Right ventricle myocardium inferior (tissue), 1 donor: ENCODE measurements at places on chromosomes 5 and 9. TPM values are rescaled to one million over a fixed set of nuclear protein-coding genes. Genes with fewer than 3 reads are reported as not detected.

Gene ORM2
- total RNA-seq: not detected

Gene THOC3
- total RNA-seq: 10.0 TPM

GRCh38 chr9:5524090-5524489 lies 13.8 kb downstream of the PDCD1LG2 start:
- DNase-seq: no peak

Gene CTXN3
- total RNA-seq: not detected

DNA sequence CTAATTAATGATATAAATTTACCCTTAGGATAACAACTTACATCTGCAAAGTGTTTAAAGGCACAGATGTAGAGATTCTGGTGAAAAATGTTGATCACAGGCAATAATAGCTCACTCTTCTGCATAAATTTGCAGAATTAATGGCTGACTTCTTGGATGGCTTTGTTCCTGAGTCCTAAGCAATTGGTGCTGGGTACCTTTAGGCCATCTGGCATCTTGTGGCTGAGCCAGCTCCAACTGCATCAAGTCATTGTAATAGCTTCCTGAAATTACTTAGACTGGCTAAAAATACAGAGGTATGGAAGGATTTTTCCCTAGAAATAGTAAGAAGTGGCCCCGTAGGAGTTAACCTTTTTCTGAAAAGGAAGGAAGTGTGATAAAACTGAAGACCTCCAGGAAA lies 118.3 kb upstream of the MINAR2 start:
- no peak for DNase-seq

DNA sequence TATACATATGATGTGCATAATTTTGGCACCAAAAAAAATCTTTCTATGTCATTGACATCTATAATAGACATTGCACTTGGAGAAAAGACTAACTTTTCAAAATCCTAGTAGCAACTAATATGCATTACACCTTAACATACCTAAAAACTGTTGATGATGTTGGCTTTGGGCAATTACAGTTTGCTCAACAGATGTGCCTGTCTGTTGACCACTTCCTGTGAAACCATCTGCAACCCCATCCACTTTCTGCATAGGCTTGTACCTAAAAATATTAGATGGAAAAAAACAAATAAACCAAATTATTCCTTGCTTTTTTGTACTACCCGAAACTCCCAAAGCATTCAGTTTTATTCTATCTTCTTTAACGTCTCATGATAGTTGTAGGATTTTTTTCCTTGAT lies 248.6 kb downstream of the RFX3 start:
- DNase-seq: no peak

DNA sequence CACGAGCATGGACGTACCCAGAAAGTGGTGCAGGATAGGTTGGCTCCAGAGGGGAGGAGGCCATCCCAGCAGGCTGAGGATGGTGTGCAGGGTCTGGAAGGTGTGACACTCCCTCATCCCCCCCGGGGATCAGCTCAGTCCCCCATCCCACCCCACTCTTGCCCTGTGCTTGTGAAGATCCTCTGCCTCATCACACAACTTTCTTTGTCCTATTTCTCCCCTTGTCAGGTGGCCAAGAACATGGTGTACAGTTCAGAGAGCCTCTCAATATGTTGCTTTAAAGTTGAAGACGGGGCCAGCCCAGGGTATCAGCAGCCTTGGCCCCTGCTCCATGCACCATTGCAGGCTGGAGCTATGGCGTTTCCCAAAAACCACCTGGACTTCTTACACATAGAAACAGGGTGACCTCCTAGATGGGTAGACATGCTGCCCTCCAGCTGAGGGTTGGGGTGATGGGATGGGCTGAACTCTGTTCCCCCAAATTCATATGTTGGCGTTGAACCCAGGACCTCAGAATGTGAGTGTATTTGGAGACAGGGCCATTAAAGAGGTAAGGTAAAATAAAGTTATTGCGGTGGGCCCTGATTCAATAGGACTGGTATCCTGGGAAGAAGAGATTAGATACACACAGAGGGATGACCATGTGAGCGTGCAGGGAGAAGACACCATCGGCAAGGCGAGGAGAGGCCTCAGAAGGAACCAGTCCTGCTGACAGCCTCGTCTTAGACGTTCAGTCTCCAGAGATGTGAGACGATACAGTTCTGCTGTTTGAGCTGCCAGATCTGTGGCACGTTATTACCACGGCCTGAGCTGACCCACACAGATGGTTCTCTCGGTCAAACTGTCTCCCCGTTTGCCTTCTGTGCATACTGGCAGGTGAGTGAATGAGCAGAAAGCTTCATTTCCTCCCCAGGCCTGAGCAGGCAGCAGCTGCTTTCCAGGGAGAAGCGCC lies 272.5 kb downstream of the GADD45G start:
- no peak for DNase-seq

Gene LCN10
- 11.3 TPM for total RNA-seq

DNA sequence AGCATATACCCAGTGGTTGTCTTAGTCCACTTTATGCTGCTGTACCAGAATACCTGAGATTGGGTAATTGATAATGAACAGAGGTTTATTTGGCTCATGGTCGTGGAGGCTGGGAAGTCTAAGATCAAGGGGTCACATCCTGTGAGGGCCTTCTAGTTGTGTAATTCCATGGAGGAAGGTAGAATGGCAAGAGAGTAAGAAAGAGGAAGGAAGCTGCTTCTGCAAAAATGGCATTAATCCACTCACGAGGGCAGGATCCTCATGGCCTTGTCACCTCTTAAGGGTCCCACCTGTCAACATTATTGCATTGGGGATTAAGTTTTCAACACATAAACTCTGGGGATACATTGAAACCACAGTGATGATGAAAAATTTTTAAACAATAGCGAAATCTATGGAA lies 17.0 kb downstream of the BTNL8 start:
- no peak for DNase-seq

DNA sequence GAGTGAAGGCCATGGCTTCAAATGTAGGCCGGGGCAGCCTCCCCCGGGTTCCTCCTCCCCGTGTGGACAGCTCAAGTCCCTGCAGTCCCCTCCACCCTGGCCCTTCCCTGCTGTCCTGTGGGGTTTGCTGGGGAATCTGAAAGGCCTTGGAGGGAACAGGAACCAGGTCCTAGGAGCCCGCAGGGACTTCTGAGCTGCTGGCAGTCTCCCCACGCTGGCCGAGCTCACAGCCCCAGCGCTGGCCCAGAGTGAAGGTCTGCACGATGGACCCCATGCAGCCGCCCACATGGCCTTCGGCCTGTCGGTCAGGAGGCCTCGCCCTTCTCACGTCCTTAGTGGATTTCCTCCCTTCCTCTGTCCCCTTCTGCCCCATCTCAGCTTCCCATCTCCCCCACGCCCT lies 25.7 kb upstream of the NOTCH1 start:
- DNase-seq: peak; percentile 62

DNA sequence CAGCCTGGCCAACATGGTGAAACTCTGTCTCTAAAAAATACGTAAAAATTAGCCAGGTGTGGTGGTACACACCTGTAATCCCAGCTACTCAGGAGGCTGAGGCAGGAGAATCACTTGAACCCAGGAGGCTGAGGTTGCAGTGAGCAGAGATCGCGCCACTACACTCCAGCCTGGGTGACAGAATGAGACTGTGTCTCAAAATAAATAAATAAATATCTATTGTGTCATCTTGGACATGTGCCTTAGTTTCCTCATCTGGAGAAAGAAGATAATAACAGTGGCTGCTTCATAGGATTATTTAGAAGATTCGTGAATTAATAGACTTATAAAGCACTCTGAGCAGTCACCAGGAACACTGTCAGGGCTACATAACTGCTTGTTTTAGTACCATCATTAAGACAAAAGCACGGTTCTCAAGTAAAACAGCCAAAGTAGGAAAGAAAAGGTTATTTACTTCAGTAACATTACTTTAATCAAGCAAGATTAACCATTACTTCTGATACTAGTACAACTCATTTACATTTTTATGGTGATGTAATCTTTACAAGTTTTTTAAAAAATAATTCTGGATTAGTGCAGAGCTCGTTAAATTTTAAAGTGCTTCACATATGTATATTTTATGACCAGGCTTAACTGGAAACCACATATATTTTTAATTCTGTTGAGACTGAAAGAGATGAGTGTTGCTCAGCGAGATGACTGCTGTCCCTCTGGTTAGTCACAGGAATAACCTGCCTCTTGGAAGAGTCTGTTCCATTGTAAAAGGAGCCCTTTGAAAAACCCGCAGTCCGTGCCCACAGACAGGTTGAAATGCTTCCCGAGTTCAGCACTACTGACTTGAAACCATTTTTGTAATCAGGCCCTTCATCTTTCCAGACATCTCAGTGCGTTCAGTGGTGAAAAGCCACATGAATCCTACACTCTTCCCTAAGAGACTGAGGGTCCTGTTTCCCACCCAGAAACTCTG lies 36.7 kb downstream of the ANKH start:
- DNase-seq: no peak

GRCh38 chr5:501831-502184 lies 22.4 kb downstream of the SLC9A3 start:
- no peak for DNase-seq

DNA sequence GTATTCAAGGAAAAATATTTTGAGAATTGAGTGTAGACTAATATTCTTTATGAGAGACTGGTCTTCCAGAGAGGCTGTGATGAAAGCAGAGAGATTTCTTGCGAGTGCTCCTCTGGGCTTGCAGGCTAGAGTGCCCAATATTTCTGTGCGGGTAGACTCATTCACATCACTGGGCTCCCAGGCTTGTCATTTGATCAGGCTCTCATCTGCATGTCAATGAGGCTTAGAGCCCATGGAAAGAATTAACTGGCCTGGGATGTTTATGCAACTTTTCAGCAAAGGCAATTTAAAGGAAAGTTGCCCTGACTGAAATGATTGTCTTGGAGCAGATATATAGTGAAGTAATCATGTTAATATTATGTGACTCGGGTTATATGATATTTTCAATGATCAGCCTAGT lies 42.3 kb downstream of the SNCAIP start:
- DNase-seq: no peak

GRCh38 chr9:127116088-127116726 lies 6.2 kb downstream of the ANGPTL2 start:
- DNase-seq: no peak

DNA sequence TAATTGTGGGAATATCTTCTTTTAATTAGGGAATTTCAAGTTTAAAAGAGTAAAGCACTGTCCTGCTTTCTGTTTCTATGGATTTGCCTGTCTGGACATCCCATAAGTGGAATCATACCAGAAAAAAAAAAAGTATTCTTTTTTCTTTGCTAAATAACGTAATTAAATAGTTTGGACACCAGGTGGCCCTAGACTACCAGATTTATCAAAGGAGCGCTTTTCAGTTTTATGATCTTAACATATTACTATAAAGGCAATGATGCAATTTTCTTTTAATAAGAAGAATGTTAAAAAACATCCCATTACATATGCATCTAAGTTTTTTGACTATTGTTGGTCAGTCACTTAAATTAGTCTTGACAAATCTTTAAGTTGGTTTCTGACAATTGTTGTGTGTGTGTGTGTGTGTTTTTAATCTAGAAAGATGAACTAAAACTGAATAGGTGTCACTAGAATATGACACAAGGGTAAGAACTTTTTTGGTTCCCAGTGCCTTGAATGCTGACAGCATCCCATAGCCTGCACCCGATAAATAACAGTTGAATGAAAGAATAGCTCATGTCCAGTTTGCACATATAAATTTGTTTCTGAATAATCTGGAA lies 49.5 kb downstream of the C5orf22 start:
- DNase-seq: no peak

- no peak for DNase-seq
These were observed 13.8 kb upstream of the CCL28 start for GRCh38 chr5:43425983-43426382.

- DNase-seq: peak; percentile 83
These were observed 50.0 kb downstream of the GSN start for GRCh38 chr9:121317737-121318630.

Gene CTNND2
- total RNA-seq: 1.7 TPM

DNA sequence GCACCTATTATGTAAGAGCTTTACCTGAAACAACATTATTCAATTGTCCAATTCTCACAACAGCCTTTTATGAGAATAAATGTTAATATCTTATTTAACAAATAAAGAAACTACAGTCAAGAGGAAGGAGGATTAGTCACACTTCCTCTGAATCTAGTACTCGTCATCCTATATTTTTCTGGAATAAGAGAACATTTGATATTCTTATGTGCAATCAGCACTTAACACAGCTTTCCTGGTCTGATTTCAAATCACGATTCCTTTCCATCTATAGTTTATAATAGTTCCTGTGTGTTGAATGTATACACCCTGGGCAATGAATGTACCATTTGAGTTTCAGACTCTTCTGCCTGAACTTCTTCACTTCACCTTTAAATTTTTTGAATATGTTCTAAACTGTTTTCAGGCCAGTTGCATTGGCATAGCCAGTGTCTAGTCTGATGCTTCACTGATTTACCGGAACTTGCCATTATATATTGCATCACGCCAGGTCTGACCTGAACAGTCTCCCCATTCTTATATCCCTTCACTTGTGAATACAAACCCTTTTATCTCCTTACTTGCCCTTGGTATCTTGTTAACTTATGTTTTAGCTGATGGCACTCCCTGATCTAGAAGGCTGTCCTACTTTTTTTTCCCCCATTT lies 698.3 kb downstream of the MAT2B start:
- DNase-seq: no peak

Gene HTR1A
- not detected for total RNA-seq

Gene DNAI1
- total RNA-seq: not detected

DNA sequence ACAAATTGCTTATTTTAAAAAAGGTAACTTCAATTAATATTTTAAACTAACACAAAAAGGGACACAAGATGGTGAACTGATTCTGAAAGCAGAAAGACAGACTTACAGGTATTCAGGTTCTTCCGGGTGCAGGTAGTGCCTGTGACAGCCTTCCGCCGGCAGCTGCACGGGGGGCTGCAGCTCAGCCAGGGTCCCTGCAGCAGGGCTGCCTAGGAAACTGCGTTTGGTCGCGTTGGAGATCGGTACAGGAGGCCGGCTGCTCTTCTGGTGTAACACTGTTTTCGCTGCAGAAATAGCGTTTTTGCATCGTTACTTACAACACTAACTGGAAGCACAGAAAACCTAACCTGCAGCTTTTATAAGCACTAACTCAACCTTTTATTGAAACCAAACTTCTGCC lies 80.0 kb downstream of the CAMSAP1 start:
- DNase-seq: no peak
